ENCODE measurements at places on chromosomes 5 and 9.

GRCh38 chr9:28407351-28407750 lies 834.1 kb upstream of the C9orf72 start:
- no peak for DNase-seq

DNA sequence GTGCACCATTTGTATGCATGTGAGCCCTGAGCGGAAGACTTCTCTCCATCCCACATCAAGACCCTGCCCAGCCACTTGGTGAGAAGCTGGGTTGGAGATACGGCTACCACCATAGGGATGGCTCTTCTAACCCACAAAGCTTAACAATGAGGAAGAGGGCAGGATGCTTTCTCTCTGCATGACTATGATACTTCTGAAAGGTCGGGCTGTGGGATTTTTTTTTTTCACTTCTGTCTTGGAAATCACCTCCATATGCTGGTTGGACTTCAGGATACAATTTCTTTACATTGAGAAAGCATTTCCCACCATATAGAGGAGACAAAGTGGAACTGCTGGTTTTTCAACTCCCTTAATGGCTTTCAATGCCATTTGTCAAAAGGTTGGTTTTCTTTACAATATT lies 30.5 kb downstream of the ZNF366 start:
- DNase-seq = no peak

GRCh38 chr5:87410931-87411330 lies 1.8 kb downstream of the CCNH start:
- no peak for DNase-seq

DNA sequence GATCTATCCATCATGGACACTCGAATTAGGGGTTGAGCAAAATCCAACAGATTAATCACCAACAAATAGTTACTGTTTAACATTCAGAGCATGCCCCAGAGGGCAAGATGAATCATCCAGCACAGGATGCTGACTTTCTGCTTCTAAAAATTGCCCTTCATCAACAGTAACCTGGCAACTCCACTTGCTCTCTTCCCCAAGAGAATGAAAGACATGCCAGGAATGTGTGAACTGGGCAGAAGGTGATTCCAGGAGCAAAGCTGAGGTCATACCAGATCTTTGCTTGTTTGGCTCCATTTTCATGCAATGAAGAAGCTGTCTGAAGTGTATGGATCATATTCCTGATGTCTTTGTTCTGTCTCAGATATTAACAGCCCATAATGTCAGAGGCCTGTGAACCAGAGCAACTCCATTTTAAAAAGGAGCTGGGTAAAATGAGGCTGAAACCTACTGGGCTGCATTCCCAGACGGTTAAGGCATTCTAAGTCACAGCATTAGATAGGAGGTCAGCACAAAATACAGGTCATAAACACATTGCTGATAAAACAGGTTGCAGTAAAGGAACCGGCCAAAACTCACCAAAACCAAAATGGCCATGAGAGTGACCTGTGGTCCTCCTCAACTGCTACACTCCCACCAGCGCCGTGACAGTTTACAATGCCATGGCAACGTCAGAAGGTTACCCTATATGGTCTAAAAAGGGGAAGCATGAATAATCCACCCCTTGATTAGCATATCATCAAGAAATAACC lies 2.5 kb upstream of the ZNF367 start:
- DNase-seq = peak; percentile 5

- DNase-seq = peak; percentile 49
These were observed 95.1 kb downstream of the ARL15 start for GRCh38 chr5:54215233-54215736.

- no peak for DNase-seq
These were observed 18.0 kb upstream of the DUSP1 start for GRCh38 chr5:172788771-172789686.

- no peak for DNase-seq
These were observed 1.0 kb upstream of the FAM13B start for GRCh38 chr5:138033907-138034306.

DNA sequence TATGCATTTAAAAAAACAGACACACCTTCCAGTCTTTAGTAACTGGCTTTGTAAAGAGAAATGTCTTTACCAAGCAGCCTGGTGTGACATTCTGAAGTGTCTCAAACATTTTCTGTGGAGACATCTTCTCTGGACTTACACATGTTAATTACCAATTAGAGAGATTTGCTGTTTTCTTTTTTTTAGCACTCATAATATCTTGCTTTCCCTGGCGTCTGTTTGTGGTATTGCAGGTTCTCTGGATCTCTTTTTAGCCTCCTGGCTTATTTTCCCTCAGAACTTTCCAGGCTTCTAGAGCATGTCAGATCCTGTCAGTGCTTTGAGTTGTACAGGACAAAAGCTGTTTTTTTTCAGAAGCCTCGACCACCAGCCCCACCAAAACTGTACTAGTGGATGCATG lies 92.5 kb downstream of the MSX2 start:
- DNase-seq = no peak

DNA sequence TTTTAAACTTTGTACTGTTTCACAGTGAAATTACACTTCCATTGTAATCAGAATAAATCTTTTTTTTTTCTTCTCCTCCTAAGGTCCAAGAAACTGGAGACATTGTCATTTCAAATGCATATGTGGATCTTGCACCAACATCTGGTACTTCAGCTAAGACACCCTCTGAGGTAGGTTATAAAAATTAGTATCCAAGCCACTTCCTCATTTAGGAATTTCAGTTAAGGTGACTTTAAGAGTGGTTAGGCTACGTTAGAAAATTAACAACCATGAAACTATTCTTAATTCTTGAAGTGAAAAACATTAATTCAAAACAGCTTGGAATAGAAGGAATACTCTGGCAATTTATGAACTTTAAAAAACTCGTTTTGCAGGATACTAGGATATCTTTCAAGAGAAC lies 77.5 kb downstream of the HSD17B4 start:
- DNase-seq = no peak

DNA sequence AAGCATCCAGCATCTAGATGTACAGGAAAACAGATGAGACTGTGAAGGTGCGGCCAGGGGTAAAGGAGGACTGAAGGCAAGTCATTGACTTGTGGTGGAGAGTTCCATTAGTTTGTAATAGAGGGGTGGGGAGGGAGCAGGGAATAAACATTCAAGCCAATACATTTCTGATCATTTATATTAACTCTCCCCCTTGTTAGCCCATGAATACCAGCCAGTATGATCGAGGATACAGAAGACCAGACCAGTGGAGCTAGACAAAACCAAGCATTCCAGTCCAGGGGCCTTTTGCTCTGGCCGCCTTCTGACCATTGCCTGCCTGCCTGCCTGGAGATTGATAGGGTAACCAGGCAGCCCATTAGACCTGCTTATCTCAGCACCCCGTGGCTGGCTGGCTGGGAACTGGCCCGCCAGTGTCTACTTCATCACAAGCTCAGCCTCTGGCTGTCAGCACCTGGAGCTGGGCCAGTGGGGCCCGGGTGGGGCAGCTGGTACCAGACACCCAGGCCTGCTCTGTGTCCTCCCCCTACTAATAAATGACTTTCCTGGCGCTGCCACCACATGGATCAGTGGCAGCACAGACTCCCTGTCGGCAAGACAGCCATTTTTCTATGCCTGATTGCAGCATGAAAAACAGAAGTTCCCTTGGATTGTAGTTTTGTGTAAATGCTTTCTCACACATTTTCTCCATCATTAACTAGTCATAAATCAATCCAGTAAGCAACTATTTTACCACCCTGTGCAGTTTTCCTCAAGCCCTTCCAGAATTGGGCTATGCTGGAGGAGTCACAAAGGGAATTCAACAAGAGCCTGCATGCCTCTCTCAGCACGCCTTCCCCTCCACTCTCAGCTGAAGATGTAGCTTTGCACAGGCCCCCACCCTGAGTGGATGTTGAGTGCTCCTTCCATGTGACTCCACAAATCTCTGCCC lies 181.3 kb downstream of the SNCAIP start:
- DNase-seq = peak; percentile 25

- no peak for DNase-seq
These were observed 5.5 kb upstream of the RUSC2 start for GRCh38 chr9:35484406-35484805.

- no peak for DNase-seq
These were observed 96.6 kb downstream of the NLN start for GRCh38 chr5:65818592-65818991.

DNA sequence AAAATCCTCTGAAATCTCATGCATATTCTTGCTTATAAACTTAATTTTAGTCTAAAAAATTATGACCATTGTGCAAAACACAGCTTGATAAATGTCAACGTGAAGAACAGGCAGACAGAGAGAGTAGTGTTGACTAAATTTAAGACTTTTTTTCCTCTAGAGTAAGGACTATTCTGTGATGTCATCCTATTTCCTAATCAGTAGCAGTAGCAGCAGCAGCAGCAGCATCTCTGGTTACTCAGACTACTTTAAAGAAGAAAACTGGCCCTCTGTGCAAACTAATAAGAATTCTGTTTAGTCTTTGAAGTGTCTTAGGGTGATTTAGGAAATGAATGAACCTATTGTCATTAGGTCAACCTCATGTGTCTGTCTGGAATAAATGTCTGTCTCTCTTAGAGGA lies 403.0 kb downstream of the HINT1 start:
- no peak for DNase-seq

GRCh38 chr5:37840053-37841034 lies 503 bp upstream of the GDNF start:
- DNase-seq = peak; percentile 25

- no peak for DNase-seq
These were observed 134.9 kb downstream of the TMEM167A start for GRCh38 chr5:82942083-82942881.

- no peak for DNase-seq
These were observed 17.9 kb downstream of the ZNF462 start for GRCh38 chr9:106880863-106881262.

- peak; percentile 49 for DNase-seq
These were observed 76.2 kb upstream of the PTPN3 start for GRCh38 chr9:109574061-109574882.

DNA sequence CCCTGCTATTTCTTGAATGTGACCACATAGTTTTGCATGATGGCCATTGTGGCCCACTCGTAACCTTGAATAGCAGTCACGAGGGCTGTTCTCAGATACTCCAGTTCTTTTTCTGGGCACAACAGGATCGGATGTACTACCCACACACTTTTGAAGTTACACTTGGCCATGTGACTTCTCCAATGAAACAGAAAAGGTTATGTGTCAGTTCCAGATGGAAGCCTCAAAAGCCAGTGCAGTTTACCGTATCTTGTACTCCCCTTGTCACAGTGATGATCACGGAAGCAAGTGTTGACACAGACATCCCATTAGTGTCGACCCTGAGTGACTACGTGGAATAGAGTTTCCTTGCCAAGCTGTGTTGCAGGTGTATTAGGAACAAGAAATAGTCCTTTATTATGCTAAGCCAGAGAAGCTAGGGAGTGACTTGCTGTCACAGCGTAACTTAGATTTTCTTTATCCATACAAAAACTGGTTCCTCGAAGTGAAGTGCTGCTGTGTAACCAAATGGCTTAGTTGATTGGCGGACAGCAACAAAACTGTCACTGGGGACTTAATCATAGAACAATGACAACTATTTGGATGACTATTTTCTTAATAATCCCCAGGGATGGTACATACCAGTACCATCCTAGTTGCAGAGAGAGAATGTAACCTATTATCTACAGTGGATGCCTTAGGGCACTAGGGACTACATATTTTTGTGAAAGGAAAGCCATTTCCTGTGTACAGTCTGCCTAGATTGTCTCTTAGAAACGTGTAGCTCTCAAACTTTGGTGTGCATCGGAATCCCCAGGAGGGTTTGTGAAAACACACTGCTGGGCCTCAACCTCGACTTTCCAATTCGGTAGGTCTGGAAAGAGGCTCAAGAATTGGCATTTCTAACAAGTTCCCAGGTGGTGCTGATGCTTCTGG lies 90.1 kb upstream of the DMRT1 start:
- DNase-seq = no peak

DNA sequence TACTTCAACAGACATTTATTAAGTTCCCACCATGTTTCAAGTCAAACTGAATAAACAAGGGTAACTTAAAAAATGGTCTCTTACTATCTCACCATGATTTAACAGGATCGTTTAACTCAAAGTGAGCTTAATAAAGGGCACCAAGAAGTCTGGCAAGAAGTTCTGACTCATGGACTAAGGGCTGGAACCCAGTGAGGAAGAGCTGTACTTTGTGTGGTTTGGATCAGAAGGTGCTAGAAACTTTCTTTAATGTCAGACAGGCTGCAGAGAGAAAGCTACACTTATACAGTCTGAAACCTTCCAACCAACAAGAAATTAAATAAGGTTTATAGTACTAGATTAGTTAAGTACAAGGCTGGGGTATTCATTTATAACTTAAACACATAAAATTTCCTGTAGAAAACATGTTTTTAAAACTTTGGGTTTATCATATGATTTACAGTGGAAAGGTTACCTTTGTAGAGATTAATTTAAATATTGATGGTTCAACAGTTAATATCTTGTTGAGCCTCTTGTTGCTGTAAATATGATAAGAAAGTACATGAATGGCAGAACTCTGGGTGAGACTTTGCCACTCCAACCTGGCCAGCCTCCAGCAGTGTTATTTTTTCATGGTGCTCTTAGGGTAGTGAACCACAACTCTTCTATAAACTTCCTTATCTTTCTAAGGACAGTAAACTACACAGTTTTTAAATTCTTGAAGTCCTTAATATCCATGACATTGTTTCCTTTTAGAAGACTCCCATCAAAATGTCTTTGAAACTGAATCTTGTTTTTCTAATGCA lies 162.8 kb downstream of the MAN2A1 start:
- no peak for DNase-seq

GRCh38 chr9:4774209-4774608 lies 18.5 kb upstream of the RCL1 start:
- DNase-seq = no peak

DNA sequence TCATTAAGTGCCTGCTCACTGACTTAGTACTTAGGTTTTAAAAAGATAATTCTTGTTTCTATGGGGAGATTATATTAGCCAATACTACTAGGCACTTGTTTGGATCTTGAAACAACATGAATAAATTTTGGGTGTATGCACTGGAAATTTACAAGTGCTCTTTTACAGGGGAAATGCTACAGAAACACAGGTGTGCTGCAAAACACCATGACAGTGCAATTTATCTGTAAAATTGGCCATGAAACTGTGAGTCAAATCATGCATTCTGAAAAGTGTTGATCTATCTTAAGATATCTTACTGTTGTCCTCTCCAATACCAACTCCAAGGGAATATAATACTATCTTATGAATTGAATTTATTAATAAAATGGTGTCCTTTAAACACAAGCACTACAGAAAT lies 12.1 kb upstream of the PCDHB1 start:
- DNase-seq = no peak

DNA sequence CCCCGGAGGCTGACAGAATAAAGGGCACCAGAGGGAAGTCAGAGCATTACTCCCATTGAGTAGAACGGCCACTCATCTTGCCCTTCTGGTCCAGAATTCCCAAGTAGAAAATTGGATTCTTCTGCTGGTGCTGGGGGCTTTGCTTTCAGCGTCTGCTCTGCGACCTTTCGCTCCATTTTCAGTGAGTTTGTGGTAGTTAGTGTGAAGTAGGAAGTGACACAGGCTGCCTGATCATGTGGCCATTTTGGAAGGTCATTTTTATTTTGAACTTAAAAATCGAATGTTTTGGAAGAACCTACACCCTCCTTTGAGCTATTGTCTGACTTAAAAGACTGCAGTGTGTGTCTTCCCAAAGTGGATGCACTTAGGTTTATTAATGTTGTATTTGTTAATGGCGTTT lies 56.7 kb upstream of the FAM120AOS start:
- no peak for DNase-seq

- DNase-seq = no peak
These were observed 219.0 kb downstream of the COMMD10 start for GRCh38 chr5:116303810-116304209.

Measured in NCI-H1694 treated with DMSO at 0.1 percent for 48 hours (cell line).